ENCODE measurements at places on chromosomes 4 and X.

- no peak for DNase-seq
Observed at GRCh38 chrX:100263650-100264049, 146.4 kb downstream of the PCDH19 start.

DNA sequence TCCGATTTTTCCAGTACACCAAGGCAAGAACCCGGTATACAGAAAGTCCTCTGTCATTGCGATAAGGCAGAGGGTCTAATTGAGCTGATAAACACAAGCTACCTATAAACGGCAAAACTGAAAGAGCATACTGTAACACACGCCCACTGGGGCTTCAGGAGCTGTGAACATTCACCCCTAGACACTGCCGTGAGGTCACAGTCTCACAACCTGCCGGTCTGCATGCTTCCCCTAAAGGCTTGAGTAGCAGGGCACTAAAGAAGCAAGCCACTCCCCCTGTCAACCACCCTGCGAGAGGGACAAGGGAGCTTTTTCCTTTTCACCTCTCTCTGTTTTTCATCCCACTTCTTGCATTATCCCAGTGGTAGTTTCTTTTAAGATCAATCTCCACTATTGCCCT is 22.4 kb upstream of the F9 start:
- DNase-seq: no peak

GRCh38 chrX:29299684-29300083 is 712.4 kb downstream of the IL1RAPL1 start:
- no peak for DNase-seq

- DNase-seq: no peak
Observed at GRCh38 chr4:85210353-85210752, 243.9 kb upstream of the WDFY3 start.

DNA sequence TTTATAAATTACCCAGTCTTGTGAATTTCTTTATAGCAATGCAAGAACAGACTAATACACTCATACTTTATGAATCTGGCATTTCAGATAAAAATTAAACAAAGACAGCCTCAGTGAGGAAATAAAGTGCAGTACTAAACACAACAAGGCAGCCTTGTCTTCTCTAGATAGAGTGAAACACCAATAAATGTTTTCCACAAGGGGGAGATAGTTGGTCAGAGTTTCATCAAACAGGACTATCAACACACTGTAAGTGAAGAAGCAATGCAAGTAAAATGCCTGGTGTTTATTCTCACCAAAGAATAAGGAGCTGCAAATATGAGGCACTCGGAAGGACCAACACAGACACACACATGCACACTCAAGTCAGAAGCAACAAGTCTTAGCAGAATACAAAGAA is 62.8 kb downstream of the FAM9B start:
- no peak for DNase-seq

- DNase-seq: no peak
Observed at GRCh38 chr4:53321151-53321983, 44.5 kb downstream of the SCFD2 start.

DNA sequence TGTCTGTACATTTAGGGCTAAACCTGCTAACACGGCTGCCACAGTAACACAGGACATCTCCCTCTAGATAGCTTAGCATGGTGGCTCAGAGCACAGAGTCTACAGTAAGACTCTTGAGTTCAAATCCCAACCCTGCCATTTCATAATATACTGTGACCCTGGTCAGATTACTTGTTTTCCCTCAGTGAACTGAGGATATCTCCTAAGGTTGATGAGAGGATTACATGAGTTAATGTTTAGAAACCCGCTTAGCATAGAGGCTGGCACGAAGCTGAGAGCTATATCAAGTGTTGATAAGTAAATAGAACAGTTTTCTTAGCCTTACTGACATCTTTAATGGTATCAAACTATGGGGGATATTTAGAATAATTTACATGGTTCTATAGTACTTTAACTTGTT is 37.2 kb downstream of the CASP3 start:
- no peak for DNase-seq

GRCh38 chrX:3962511-3963311 is 249.3 kb upstream of the PRKX start:
- DNase-seq: peak; percentile 58

DNA sequence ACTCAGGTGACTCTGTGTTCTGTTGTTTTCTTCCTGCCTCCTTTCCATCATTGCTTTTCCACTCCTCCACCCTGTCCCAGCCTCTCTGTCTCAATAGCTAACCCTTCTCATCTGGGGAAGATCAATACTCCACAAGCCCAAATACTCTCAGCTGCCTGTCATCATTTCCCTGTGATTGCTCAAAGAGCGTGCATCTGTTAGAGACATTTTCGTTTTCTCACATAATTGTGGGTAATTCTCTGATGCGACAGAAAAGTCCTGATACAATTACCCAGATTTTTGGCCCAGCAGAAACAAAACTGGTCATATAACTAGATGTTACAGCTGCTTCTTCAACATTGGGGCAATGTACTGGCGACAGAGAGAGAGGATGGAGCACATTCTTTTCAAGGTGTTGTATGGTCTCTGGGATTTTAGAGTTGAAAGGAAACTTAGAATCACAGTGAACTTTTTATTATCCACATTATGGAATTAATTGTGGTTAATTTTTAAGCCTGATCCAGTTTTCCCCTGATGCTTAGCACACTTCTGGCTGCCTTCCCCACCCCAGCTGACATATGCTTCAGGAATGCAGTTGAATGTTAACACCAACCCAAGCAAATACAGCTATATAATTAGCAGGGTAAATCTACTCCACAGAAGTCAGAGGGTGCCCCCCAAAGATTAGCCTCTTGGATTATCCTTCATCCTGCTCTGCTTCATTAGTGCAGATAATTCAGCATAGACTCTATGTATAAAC is 171.4 kb upstream of the ANXA3 start:
- DNase-seq: no peak

GRCh38 chr4:1233641-1234308 is 15.2 kb downstream of the CTBP1 start:
- DNase-seq: peak; percentile 16

DNA sequence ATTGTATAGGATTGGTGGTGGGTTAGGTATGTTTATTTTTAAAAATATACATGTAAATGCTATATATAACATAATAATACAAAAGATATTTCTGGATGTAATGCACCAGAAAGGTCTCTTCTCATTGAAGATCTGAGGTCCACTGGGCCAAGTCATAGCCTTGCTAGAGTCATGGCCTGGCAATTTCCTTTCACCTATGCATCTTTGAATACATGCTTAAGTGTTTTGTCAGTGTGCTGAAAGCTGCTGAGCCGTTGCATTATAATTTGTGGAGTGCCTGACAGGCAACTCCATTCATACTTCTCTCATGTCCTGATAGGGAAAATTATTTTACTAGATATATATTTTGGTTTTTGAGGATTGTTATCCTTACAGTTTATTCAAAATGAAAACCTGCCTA is 410.2 kb upstream of the CT83 start:
- no peak for DNase-seq

GRCh38 chr4:171242831-171243230 is 570.4 kb upstream of the GALNTL6 start:
- DNase-seq: no peak

DNA sequence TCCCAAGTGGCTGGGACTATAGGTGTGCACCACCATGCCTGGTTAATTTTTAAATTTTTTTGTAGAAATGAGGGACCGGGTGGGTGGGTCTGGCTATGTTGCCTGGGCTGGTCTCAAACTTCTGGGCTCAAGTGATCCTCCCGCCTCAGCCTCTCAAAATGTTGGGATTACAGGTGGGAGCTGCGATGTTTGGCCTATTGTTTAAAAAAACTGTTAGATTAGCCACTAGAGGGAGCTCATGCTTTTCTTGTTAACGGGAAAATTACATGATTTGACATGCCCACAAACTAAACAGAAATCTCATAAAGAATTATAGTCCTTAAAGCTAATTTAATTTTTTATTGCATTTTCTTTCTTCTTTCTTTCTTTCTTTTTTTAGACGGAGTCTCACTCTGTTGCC is 5.0 kb upstream of the SDAD1 start:
- DNase-seq: peak; percentile 65

DNA sequence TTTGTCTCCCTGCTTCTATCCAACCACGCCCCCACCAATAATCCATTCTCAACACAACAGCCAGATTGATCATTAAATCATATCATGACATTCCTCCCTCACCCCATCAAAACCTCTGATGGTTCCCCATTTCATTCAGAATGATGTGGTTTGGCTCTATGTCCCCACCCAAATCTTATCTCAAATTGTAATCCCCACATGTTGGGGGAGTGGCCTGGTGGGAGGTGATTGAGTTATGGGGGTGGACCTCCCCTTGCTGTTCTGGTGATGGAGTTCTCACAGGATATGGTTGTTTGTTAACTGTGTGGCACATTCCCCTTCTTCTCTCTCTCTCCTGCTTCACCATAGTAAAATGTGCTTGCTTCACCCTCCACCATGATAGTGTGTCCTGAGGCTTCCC is 23.3 kb downstream of the TRMT2B start:
- DNase-seq: no peak

GRCh38 chr4:179328627-179329026 is 1886.4 kb upstream of the AGA start:
- no peak for DNase-seq

GRCh38 chr4:183905081-183905592 is at the start of gene STOX2:
STOX2 (plus strand) TSS chr4:183905307; CDS start chr4:183906791, 1,484 bp downstream.
- peak; percentile 92 for DNase-seq

DNA sequence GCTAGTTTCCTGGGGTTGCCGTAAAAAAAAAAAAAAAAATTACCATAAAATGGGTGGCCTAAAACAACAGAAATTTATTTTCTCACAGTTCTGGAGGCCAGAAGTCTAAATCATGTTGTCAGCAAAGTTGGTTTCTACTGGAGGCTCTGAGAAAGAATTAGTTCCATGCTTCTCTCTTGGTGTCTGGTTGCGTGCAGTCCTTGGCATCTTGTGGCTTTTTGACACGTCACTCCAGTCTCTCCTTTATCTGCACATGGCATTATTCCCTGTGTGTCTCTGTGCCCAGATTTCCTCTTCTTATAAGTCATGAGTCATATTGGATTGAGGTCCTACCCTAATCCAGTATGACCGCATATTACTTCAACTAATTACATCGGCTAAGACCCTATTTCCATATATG is 38.7 kb downstream of the SPATA4 start:
- no peak for DNase-seq

DNA sequence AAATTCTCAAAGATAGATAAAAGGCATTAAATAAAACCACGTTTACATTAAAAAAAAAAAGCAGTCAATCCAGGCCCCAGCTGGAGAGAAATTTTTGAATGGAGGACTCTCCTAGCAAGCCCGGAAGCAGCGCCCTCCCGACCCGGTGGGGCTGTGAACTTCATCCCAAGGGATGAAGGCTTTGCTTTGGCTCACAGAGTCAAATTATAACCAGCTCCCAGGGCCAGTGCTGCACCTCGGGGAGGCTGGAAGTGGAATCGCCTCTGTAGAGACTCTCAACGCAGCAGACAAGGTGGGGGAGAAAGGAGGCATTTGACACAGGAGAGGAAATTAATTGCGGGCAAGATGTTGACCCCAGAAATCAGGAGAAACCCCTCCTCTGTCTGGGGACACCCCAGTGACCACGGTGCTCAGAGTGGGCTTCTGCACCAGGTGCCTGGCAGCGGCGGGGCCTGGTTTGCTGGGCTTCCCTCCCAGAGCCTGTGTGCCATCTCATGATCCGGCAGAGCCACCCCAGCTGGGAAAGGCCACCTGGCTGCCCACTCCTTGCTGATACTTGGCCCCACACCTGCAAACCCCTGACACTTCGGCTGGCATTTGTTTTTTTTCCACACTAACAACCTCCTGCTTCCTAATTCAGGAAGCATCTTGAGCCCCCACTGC is 71.7 kb downstream of the ABLIM2 start:
- no peak for DNase-seq

DNA sequence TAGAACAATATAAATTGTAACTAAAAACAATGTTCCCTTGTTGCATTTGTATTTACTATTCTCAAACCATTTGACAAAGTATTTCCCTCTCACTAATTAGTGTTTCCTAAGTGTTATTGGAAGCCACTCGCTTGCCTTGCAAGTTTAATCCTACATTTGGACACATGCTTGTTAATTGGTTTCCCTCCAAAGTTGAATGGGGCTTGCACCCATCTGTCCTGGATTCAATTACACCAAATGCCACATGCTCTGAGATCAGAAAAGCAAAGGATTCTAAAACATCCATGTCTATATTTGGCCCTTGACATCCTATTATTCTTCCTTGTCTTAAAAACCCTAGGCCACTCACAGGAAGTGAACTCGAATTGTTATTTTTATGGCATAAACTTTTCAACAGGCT is 146.6 kb downstream of the AMELX start:
- no peak for DNase-seq

DNA sequence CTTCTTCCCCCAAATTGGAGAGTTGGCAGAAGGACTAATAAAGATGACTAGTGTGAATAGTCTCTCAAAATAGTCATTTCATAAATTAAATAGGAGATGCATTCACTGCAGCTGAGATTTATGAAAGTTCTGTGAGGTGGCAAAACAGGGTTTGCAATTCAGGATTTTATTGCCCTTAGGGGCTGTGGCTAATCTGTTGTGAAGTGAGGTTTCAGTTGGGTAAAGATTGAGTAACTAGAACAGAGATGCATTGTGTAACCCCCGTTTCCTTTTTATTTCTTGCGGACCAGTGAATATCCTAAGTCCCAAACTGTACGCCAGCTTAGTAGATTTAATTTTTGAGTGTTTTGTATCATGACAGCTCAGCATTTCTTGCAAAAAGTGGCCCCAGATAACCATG is 16.2 kb upstream of the SCRG1 start:
- no peak for DNase-seq

DNA sequence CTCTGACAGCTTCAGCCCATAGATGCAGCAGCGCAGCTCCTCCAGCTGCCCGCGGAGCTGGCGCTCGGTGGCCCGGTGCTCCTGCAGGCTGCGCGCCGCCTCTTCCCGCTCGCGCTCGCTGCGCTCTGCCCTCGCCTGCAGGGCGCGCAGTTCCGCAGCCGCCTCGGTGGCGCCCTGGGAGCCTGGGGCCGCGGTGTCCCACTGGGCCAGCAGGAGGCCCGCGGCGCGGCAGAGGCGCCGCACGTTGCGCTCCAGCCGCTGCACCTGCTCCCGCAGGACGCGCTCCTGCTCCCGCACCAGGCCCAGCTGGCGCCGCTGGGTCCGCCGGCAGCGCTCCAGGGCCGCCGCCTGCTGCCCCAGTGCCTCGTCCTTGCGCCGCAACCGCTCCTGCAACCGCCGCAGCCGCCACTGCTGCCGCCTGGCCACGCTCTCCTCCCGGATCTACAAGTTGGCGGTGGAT is 10.1 kb downstream of the C4orf50 start:
- peak; percentile 82 for DNase-seq

GRCh38 chr4:47930971-47931804 is 16.8 kb upstream of the NFXL1 start:
- DNase-seq: no peak

DNA sequence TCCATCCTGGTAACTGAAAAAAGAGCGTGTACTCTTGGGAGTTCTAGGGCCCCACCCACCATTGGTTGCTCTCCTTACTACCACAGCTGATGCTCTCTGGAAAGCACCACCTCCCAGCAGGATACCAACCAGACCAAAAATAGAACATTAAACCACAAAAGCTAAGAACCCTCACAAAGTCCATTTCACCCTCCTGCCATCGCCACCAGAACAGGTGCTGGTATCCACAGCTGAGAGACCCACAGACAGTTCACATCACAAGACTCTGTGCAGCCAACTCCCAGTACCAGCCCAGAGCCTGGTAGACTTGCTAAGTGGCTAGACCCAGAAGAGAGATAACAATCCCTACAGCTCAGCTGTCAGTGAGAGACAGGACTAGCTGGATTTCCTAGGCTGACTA is 240.6 kb downstream of the PABPC4L start:
- no peak for DNase-seq

Measured in ELF-1 (cell line).